ENCODE measurements at places on chromosomes 4 and X.

DNA sequence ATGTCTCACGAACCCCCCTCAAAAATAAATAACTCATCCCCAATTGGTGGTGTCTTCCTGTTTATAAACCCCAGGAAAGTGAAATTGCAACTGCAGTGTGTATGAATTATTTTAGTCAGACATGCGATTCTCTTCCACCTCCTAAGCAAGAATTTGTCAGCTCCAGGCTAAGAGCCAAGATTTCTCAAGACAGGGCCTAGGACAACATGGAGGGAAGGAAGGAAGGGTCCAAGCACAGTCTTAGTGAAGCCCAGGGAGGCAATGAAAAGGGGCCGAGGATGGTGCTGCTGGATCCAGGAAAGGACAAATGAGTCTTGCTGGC lies 20.0 kb downstream of the SH3KBP1 start:
- DNase-seq: no peak

DNA sequence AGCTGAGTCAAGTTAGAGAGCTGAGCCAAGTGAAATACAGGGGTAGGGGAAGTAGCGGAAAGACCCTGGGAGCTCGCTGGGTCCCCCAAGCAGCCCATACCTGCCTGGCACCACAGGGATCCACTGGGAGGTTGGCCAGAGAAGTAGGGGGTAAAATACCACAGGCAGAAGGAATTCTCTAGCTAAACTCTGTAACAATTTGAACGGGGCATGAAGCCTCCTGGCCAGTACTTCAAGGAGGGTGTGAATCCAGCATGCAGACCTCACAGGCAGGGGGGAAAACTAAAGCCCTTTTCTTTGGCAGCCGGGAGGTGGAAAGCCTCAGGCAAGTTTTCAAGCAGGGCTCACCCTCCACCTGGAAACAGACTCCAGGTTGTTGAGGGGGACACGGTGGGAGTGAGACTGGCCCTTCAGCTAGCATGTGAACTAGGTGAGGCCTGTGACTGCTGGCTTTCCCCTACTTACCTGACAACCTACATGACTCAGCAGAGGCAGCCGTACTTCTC lies 3.7 kb upstream of the UGT2A1 start:
- no peak for DNase-seq

DNA sequence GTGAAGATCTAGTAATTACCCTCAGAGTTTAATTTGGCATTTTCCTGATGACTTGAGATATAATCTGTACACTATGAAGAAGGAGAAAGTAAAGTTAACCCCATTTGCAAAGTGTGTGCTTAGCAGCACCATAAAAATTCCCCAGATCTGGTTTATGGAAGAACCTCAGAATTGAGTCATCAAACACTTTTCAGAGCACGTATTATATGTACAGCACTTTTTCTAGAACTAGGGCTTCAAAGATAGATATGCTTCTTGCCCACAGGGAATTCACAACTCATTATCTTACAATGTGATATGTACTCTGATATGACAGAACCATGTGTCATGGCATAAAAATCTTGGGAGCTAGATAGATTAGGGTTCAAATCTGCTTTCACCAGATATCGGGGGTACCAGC lies 150.9 kb downstream of the SLC10A7 start:
- no peak for DNase-seq

DNA sequence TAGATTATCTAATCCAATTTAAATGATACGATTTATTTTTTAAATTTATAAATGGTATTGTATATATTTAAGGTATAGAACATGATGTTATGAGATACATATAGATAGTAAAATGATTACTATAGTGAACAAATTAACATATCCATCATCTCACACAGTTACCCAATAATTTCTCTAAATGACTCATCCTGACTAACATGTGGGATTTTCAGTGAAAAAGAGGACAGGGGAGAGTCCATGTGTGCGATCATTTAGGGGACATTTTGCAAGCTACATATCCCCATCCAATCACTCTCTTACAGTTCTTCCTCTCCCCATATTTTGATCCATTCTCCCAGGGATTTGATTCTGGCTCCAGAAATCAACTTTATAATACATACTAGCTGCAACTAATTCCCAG lies 88.2 kb downstream of the ABCB7 start:
- no peak for DNase-seq

- no peak for DNase-seq
These were observed 1.7 kb upstream of the NDP start for GRCh38 chrX:43974741-43975465.

DNA sequence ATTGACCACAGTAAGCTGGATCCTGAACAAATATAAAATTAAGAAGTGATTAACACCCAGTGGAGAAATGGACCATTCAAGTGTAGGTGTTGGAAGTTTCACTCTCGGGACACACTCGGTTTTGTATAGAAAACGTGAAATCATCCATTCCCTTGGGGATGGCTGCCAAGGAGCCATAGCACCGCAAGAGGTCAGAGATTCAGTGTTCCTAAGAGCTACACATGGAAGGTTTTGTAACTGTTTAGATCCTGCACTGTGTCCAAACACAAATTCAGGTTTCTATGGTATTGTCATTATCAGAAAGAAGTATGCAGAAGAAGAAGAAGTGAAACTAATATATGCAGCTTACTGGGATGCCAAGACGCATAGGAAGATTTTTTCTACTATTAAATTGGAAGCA lies 281.0 kb downstream of the LDB2 start:
- no peak for DNase-seq

- DNase-seq: no peak
These were observed 62.6 kb downstream of the MCUB start for GRCh38 chr4:109622626-109623025.

GRCh38 chr4:48991357-48991756 lies 5.3 kb downstream of the CWH43 start:
- no peak for DNase-seq

DNA sequence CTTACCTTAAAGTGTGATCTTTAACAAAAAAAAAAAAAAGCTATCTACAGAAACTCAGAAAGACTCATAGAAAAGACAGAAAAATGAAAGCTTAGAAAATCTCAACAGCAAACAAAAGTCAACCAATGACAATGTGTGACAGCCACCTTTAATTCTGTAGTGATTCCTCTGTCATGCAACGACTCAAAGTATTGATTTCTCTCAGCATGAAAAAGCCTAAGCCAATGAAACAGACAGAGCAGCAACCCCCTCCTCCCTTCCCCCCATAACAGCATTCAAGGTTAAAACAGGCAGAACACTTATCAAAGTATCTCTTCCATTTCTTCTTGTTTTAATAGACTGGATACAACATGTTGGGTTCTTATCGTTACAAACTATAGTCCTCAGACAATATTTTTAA lies 112.5 kb downstream of the MAB21L2 start:
- no peak for DNase-seq

GRCh38 chr4:136992032-136992431 lies 540.3 kb downstream of the PCDH18 start:
- no peak for DNase-seq

DNA sequence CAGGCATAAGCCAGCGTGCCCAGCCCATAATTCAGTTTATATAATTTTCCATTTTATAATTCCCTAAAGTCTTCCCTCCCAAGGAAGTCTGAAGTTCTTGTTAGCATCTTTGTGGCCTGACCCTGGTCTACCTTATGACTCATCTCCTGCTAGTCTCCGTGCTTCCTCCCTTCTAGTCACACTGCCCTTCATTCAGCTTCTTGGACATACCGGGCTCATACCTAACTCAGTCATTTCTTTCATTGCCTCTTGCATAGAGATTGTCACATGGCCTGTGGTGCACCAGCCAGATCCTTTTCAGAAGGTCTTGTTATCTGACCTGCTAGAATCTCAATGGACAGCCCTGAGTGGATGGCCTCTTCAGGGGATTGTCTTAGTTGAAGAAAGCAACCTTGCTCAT lies 22.8 kb upstream of the MAML3 start:
- no peak for DNase-seq

DNA sequence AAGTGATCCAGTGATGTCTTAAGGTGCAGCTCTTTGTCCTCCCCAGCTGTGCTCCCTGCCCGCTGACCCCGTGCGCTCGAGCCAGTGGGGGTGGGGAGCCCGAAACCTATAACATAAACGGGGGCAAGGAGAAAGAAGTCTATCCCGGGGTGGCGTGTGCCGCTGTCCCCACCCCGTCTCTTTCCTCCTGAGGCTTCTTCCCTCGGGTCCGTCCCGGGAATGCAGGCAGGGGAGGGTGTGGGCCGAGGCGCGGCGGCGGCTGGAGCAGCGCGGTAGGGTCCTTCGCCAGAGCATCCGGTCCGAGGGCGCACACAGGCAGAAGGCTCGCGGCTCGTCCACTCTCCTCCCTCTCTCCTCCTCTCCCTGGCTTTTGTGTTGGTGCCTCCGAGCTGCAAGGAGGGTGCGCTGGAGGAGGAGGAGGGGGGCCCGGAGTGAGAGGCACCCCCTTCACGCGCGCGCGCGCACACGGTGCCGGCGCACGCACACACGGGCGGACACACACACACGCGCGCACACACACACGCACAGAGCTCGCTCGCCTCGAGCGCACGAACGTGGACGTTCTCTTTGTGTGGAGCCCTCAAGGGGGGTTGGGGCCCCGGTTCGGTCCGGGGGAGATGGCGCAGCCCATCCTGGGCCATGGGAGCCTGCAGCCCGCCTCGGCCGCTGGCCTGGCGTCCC lies at the start of gene RAB33A:
Gene RAB33A (plus strand): TSS at position 517 of the 681 bp plus-strand sequence. CDS start 101 bp downstream, at position 618.
- DNase-seq: no peak

GRCh38 chr4:122968227-122968812 lies 45.9 kb upstream of the NUDT6 start:
- DNase-seq: no peak

DNA sequence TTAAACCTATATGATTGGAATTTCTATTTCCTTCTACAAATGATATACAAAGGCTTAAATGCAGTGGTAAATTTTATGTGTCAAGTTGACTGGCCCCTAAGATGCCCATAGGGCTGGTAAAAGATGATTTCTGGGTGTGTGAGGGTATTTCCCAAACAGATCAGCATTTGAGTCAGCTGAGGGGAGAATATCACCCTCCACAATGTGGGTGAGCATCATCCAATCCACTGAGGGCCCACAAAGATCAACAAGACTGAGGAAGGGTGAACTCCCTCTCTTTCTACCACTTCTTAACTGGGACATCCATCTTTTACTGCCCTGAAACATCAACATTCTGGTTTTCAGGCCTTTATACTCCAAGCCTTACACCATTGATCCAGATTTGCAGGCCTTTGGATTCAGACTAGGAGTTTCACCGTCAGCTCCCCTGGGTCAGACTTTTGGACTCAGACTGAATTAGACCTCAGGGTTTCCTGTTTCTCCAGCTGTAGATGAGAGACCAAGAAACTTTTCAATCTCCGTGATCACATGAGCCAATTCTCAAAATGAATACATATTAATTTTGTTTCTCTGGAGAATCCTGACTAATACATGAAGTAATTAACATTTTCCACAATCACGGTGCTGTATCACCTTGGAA lies 1020.7 kb upstream of the SLIT2 start:
- no peak for DNase-seq

GRCh38 chr4:53705151-53705764 lies 114.0 kb upstream of the LNX1 start:
- no peak for DNase-seq

DNA sequence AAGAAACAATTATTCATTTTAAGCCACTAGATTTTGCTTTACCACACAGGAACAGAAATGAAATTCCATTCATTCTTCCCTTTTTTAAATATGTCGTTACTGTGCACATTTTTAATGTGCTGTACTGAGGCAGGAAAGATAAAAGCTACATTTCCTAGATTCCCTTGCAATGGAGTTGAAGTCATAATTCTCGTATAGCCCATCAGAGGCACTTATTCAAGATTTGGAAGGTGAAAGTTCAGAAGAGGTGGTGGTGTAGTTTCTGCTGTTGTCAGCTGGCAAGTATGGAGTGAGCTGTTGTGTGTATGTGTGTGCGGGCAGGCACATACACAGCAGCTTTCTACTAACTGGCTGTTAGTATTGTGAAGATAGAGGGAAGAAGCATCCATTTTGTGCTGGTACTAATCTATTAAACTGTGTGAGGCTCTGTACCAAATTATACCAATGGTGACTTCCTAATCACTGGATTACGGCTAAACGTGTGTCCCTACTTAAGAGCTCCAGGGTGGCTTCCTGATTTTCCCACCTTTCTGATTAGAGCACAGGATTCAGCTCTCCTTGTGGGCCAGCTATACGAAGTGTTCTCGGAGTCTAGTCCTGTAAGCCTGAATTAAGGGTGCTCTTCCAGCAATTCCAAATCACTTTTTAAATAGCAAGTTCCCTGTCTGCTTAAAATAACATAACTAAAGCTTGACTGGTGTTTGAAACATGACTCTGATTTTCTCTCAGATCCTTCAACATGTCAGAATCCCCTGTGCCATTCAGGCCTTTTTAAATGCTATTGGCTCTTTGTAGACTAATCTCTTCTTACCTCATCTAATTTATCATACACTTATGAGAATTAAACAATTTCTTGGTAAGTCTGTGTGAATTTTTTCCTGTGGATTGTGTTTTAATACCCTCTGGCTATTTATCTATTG lies 43.8 kb downstream of the PDS5A start:
- DNase-seq: no peak

GRCh38 chrX:118853596-118853995 lies 30.0 kb downstream of the ZCCHC12 start:
- no peak for DNase-seq

GRCh38 chr4:179601671-179602070 lies 2159.4 kb upstream of the AGA start:
- DNase-seq: no peak

GRCh38 chr4:3868211-3869173 lies 102.3 kb downstream of the ADRA2C start:
- DNase-seq: no peak

GRCh38 chr4:30962939-30963338 lies 242.8 kb downstream of the PCDH7 start:
- DNase-seq: no peak

DNA sequence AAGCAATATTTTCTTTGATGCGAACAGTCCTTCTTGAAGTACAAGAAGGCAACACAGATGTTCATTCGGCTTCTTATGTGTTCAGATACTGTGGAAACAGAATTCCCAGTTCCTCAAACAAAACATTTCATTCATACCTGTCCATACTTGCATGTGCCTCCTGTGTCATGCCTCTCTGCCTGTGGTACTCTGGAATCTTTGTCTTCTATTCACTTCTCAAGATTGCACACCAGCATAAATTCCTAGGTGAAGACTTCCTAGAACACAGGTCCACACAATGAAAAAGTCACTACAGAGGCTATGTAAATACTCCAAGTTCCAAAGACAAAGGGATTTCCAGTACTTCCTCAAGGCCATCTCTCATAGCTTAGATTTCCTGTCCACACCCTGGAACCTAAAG lies 367.2 kb downstream of the AFF2 start:
- no peak for DNase-seq

- no peak for DNase-seq
These were observed 4.7 kb upstream of the PCDH18 start for GRCh38 chr4:137536789-137537561.

DNA sequence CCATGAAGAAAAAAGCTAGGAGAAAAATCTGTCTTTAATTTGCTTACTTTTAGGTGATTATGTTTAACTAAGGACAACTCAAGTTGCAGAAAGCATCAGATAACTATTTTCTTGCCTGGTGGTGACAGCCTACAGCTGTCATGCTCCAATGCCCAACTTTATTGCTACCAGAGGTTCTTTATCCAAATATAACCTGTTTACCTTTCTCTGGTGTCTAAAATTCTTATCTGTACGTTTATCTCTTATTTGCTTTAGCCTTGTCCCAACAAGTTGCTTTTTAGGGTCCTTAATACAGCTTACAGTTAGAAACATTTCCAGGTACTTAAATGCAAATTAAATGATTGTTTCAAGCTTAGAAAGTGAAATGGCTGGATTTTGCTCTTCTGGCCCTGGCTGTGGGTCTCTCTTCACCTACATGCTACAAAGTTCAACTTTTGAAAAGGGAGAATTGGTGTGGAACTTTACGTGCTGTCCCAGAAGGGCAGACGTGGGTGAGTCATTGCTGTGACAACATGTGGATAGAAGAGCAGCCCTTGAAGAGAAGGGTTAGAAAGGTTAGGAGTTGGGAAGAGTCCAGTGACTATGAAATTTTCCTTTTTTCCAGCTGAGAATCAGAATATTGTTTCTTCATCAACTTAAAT lies 60.7 kb downstream of the HPGD start:
- DNase-seq: no peak
